Right forelimb (tissue), 1 donor: ENCODE measurements at places on chromosomes 1 and 21.

- DNase-seq = no peak
Measured at GRCh38 chr1:81125672-81126071, 675.1 kb upstream of the ADGRL2 start.

- DNase-seq = no peak
Measured at GRCh38 chr1:5950201-5950895, 41.9 kb downstream of the NPHP4 start.

GRCh38 chr1:171188388-171189266 is 3.5 kb downstream of the FMO2 start:
- DNase-seq = no peak

DNA sequence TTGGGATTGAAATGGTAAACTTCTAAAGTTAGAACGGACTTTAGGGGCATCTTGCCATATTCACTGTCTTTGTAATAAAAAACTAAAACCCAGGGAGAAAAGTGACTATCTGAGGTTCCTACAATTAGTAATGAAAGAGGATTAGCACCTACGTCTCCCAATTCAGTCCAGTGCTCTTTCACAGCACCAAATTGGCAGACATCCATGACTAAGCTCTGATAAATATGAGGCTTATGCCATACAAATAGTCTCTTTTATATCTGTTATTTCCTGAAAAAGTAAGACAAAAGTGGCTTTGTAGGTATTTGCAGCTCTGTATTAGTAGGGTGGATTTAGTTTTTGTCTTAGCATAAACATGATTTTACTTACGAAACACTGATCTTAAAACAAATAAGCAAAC is 315.0 kb upstream of the NRIP1 start:
- DNase-seq = no peak

DNA sequence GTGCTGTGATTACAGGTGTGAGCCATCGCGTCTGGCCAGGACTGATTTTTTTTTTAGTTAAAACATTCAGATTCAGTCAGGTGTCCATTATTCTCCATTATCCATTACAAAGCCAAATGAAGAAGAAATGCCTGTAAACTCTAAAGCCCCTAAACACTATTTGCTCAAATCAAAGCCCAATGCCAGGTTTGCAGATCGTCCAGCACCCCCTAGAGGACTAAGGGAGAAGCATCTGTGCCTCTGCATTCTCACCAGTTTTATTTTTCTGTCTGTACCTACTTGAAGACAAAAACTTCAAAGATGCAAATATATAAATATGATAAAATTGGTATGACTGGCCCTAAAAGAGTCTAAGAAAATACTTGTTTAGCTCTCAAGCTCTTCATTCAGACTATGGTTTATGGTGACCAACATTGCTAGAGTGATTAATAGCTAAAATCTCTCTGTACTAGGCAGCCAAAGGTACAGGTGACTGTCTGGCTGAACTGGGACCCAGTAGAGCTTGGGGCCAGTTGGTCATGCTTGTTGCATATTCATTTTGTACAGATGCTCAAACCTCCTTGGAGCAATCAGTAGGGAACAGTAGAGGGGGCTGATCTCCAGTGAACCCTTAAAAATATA is 138.4 kb downstream of the SYT2 start:
- DNase-seq = no peak

GRCh38 chr1:158961178-158961577 is 29.8 kb downstream of the PYHIN1 start:
- DNase-seq = no peak

DNA sequence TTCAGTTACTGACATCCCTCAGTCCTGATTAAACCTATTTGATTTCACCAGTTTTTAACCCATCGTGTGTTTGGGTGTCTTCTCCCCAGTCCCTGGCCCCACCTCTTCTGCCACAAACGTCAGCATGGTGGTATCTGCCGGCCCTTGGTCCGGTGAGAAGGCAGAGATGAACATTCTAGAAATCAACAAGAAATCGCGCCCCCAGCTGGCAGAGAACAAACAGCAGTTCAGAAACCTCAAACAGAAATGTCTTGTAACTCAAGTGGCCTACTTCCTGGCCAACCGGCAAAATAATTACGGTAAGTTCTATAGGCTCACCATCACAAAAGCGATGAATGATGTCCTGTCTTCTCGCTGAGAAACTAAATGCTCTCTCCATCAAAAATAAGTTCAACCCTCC is 28.7 kb downstream of the NBPF3 start:
- DNase-seq = no peak

DNA sequence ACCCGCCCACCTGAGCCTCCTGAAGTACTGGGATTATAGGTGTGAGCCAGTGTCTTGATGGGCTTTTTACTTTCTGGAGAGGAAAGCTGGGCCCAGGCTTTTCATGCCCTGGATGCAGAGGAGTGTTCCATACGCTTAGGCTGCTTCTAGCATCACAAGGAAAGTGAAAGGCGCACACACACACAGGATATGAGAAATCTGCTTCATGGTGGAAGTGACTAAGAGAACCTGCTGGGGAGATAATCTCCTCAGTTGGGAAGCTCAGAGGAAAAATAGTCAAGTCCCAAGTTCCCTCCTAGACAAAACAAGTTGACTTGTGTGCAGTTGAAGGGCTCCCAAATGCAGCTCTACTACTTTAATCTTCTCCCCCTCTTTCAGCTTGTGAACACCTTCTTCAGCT is 2.2 kb downstream of the NUDC start:
- DNase-seq = no peak

DNA sequence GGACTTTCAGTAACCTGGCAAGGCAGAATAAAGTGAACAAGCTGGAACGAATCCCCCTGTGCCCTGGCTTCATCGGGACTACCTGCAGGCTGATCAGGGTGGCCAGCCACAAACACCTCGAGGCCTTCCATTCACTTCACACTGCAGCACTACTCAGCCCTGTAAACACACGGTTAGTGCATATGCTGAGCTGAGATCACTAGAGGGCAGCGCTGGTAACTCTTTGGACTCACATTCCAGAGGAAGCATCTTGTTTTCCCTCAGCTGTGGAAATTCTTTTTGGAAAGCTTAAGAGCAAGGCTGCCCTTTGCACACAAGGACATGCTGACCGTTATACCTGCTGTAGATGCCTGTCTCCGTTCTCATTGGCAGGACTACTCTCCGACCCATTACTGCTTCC is 32.1 kb downstream of the PCSK9 start:
- no peak for DNase-seq

GRCh38 chr1:95509989-95510388 is 276.0 kb downstream of the RWDD3 start:
- DNase-seq = no peak

DNA sequence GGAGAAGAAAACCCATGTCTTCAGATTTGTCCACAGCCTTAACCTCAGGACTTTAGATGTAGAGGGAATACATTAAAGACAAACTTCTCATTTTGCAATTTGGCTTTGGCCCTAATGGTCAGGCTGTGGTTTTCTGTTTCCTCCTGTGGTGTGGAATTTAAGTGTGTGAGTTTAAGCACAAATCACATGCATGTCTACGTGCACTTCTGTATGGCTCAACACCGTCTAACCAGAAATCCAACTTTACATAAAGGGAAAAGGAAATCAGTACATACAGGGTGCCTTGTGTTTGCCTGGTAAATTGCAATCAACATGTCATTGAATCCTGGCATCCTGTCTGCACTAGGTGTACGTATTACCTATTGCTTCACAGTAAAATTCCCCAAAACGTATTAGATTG is 1.2 kb upstream of the ZNF124 start:
- DNase-seq = no peak

DNA sequence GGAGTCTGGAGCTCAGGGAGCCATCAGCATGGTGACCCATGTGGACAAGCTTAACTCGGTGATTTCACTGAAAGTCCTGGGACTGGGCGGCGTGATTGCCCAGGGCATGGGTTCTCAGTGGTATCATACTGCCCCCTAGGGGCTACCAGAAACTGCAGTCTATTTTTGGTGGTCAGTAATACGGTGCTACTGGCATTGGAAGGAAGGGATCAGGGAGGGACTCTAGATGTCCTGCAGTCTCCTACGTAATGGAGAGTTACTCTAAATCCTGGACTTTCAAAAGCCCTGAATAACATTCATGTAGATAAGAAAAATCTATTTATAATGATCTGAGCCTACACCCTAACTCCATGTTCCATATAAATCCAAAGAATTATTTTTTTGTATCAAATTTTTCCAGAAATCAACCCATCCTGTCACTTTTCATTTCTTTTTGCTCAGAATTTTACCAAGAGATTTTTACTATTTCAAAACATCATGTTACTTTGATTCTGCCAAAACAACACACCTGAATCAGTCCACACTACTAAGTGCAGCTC is 37.3 kb downstream of the PABPC4 start:
- DNase-seq = peak; percentile 67

- peak; percentile 81 for DNase-seq
Measured at GRCh38 chr1:109240158-109241152, 8.9 kb upstream of the CELSR2 start.

DNA sequence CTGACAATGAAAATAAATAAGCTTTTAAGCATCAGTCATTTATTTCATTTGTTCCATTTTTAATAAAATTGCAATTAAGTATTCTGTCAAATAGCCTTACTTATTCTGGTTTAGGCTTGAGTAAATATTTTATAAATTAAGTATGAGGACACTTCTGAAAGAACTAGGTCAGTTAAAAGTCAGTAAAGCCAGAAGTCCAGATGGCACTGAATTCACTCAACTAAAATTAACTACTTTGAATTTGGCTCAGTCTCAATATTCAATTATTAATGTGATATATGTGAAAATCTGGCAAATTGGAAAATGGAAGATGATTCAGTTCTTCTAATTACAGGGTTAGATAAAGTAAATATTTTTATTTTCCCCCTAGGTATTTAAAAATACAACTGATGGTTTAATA is 174.2 kb downstream of the BRINP3 start:
- no peak for DNase-seq

- no peak for DNase-seq
Measured at GRCh38 chr1:192610112-192610889, 25.6 kb upstream of the RGS13 start.

GRCh38 chr1:217261636-217262035 is 369.3 kb downstream of the GPATCH2 start:
- no peak for DNase-seq

DNA sequence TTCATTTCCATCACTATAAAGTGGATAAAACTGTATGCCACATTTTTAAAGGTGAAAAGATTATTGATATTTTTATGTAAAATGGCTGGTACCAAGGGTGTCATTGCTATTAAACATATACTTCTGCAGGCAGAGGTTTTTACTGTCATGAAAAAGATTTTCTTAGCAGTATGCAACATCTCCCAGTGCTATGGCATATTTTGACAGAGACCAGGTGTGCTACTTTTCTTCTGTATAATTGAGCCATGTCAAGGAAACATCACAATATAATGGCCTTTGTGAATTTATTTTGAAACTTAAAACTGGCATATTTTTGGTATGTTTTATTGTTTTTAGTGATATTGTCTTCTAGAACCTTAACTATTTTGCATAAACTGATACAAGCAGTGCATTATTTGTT is 216.6 kb upstream of the C1orf105 start:
- no peak for DNase-seq

- no peak for DNase-seq
Measured at GRCh38 chr1:6234502-6235295, 1.1 kb downstream of the ICMT start.

- DNase-seq = peak; percentile 2
Measured at GRCh38 chr1:56533621-56534020, 45.7 kb downstream of the PLPP3 start.

DNA sequence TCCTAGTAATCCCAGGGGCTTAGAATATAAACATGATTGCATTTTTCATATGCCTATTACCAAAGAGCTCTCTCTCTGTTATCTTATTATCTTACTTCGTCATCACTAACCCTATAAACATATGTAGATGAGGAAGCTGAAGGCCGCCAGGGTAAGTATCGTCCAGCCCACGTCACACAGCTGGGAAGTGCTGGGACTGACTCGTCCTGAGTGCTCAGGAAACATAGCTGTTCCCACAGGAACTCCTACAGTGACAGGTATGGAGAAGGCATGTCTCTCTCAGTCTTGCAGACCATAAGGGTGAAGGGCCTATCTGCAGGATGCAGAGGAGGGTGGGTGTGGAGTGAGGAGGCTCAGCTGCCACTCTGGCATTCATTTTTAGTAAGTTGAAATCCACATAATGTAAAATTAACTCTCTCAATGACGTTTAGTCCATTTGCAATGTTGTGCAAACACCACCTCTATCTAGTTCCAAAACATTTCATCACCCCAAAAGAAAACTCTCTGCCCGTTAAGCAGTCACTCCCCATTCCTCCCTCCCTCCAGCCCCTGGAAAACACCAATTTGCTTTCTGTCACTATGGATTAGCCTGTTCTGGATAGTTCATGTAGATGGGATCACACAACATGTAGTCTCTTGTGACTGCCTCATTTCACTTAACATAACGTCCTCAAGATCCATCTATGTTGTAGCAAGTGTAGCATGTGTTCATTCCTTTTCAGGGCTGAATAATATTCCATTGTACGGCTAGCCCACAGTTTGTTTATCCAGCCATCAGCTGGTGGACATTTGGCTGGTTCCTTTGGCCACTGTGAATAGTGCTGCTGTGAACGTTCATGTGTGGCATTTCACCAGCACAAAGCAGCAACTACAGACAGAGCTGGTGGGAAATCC is 68.3 kb downstream of the TCP10L start:
- DNase-seq = no peak

- no peak for DNase-seq
Measured at GRCh38 chr1:101407505-101408211, 170.8 kb downstream of the S1PR1 start.

- no peak for DNase-seq
Measured at GRCh38 chr1:220013497-220013896, 32.8 kb downstream of the EPRS1 start.
